Gastrocnemius medialis (tissue), 4 donors: ENCODE measurements at places on chromosomes 3 and 15. TPM values are rescaled to one million over a fixed set of nuclear protein-coding genes. Genes with fewer than 3 reads are reported as not detected.

Gene CLCN2
- 1.1 TPM for total RNA-seq

Gene CCR9
- 0.09 TPM for total RNA-seq

Gene ACTC1
- total RNA-seq: 94.3 TPM

Gene RYR3
- total RNA-seq: 7.6 TPM

Gene TBC1D23
- 56.4 TPM for total RNA-seq

Gene CCDC66
- total RNA-seq: 14.5 TPM

Gene PPP1R2
- 116 TPM for total RNA-seq

Gene CADPS
- not detected for total RNA-seq

Gene MAGEF1
- total RNA-seq: 18.6 TPM

Gene RASSF1
- 22.5 TPM for total RNA-seq

Gene ABHD17C
- 2.5 TPM for total RNA-seq

Gene NEK10
- total RNA-seq: 6.9 TPM

Gene RARRES1
- 6.2 TPM for total RNA-seq

Gene PPARG
- total RNA-seq: 10.6 TPM

Gene ALDH1L1
- total RNA-seq: 43.5 TPM

Gene HYKK
- total RNA-seq: 4.7 TPM

Gene PTH1R
- 6.8 TPM for total RNA-seq

Gene GASK1A
- 6.8 TPM for total RNA-seq

Gene SYNPR
- total RNA-seq: not detected

Gene CCDC39
- 1.0 TPM for total RNA-seq

Gene THPO
- total RNA-seq: 0.36 TPM
